ENCODE measurements at places on chromosomes 1 and 21.
A peak's percentile ranks its signal among the peaks of the same experiment; 100 is the strongest.

DNA sequence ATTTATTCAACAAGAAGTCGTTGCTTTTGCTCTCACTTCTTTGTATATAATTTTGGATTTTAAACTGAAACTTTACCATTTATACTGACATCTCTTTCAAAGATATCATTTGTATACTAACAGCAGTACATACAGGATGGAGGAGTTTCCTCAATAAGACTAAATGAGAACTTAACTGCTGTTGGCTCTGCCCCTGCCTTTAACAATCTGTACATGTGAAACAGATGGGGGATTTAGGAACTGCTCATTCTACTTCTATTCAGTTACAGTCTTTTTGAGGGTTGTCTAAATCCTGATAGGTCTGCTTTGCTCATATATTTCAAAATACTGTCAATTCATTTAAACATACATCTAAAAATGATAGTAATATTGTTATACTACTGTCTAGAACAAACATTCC lies 663.2 kb downstream of the ADGRL2 start:
- DNase-seq = no peak

GRCh38 chr1:23290836-23291565 lies 53.1 kb downstream of the HNRNPR start:
- DNase-seq = no peak

- peak; percentile 47 for DNase-seq
These were observed 25.8 kb upstream of the CAPZB start for GRCh38 chr1:19511116-19511515.

DNA sequence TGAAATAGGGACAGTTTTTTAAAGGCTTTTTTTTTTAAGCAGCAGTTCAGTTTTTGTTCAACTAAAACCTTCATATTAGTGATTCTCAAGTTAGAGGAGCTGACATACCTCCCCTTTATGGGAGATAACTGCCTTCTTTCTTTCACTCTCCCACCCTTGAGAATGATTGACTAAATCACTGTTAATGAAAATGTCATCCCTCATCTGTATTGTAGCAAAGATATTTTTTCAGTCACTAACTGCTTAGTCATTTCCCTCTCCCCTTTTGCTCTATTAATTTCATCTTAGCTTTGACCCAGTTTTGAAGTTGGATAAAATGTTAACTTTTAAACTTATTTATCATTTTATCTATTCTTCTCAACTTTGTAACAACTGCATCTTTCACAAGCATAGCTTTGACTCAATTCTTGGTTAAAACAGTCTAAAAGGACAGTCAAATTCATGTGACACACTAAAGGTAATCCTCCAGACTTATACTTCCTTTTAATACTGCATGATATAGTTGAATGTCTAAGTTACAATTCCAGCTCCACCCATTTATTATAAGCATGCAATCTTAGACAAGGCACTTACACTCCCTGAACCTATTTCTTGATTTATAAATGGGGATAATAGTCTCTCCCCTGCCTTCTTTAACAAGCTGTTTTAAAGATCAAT lies 17.1 kb downstream of the CAPZA1 start:
- DNase-seq = no peak

- no peak for DNase-seq
These were observed 12.2 kb downstream of the FCRLB start for GRCh38 chr1:161733526-161733925.

DNA sequence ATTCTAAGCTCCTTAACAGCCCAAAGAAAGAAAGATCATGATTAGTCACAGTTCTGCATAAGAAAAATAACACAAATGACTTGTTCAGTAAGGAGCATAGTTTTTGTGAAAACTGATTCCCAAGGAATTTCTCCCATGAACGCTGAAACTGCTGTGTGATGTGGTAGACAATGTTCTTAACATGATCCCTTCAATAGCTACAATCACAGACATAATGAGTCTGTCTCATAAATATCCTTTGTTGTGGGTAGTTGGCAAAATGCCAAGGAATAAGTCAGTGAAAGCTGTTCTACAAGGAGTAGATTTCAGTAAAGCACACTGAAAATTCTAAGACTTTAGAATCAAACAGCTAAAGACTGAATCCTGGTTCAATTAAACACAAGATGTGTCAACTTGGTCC lies 404.8 kb downstream of the HLX start:
- DNase-seq = peak; percentile 72

GRCh38 chr1:32920833-32921232 lies 19.6 kb upstream of the TMEM54 start:
- DNase-seq = peak; percentile 55

DNA sequence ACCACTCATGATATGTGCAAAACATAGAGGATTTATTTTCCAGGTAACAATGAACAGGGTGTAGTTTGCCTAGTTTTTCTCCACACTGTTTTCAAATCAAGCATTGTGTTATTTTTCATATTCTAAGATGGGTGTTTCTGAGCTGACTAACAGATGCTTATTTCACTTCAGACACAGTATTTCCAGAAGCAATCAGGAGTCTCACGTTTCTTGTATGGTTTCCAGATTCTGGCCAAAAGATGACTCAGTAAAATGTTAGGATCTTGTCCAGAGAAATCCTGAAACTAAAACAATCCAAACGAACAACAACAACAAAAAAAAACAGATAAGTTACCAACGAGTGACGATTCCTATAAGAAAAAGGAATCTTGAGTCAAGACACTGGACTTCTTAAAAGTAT lies 5.3 kb downstream of the UTS2 start:
- DNase-seq = no peak

GRCh38 chr21:44887126-44887806 lies 13.8 kb upstream of the PTTG1IP start:
- no peak for DNase-seq

DNA sequence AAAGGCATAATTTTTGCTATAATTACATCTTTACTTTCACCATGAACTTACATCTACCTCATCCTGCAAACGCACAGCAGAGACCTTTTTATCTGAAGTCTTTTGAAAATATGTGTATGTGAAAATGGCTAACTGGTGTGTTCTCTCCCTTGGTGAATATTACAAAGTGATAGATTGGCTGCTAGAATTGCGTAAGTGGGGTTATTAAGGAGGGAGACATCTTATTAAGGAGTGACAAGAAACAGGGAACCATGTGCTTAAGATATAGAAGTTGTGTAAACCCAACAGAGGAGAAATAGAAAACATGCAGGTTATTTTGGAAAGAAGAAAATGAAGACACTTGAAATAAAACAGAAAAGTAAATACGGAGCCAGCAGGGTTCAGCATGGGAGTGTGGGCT lies 7.8 kb downstream of the KCNJ15 start:
- no peak for DNase-seq

GRCh38 chr1:233242827-233243483 lies 52.6 kb downstream of the PCNX2 start:
- peak; percentile 25 for DNase-seq

- no peak for DNase-seq
These were observed 113.2 kb downstream of the LRRC53 start for GRCh38 chr1:74399249-74399648.

GRCh38 chr21:26052057-26052456 lies 118.5 kb downstream of the APP start:
- no peak for DNase-seq

GRCh38 chr1:205994346-205994745 lies 8.8 kb downstream of the RAB7B start:
- DNase-seq = peak; percentile 97

DNA sequence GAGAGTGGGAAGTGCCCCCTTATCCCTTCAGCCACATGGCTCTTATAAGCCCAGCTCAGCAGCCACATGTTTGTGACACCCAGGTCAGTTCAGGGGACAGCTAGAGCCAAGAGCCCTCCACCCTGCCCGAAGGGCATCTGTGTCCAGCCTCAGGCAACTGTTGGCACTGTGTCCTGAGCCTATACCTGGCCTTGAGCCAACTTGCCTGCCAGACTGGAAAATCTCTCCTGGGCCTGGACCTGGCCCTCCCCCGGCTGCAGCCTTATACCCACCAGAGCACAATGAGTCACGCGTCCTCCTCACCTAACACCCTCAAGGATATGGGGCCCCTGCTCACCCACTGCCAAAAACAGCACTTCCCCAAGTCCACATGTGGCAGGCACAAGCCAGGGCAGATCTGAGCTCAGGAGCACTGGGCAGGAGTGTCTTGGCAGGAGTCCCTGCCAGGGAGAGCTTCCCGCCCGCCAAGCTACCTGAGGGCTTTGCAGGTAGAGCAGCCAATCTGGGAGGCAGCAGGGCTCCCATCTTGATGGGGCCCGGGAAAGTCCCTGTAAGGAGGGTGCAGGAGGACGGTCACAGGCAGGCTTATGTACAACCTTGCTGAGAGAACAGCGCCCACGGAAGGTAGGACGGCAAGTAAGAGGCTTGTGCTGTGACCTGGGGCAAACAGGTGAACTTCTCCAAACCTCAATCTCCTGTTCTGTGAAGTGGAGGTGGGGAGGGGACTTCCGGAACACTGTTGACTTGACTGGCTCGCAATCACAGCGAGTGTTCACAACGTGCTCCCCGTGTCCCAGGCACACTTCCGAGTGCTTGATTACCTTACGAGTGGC lies 19.8 kb upstream of the HSPG2 start:
- no peak for DNase-seq

- no peak for DNase-seq
These were observed 1290.7 kb upstream of the ADGRL2 start for GRCh38 chr1:80509965-80510522.

DNA sequence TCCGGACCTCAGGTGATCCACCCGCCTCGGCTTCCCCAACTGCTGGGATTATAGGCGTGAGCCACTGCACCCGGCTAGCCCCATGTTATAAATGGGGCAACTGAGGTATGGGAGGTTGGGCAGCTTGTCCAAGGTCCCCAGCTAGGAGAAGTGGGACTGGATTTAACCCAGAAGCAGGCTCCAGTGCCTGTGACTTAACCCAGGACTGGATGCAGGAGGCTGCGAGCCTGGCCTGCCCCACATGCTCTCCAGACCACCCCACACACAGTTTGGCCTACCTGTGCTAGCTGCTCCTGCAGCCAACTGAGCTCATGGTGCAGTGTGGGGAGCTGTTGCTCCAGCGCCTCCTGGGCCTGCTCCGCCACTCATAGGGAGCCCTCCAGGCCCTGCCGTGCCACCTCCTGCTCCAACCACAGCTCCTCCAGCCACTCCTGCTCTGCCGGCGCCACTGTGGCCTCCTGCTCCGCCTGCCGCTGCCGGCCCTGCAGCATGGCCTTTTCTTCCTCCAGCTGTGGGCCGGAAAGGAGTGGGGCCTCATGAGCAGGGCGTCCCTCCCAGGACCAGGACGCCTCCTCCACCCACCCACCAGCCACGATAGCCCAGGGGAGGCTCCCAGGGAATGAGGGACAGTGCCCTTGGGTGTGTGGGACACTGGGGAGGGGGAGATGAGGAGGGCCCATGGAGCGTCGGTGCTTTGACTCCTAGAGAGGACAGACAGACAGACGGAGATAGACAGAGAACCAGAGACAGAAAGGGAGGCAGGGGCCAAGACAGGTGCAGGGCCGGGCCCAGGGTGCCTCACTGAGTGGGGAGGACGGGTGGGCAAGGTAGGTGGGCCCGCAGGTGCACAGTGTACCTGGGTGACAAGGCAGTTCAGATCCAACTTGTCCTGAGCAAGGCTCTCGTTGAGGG lies 12.4 kb upstream of the NBPF1 start:
- no peak for DNase-seq

DNA sequence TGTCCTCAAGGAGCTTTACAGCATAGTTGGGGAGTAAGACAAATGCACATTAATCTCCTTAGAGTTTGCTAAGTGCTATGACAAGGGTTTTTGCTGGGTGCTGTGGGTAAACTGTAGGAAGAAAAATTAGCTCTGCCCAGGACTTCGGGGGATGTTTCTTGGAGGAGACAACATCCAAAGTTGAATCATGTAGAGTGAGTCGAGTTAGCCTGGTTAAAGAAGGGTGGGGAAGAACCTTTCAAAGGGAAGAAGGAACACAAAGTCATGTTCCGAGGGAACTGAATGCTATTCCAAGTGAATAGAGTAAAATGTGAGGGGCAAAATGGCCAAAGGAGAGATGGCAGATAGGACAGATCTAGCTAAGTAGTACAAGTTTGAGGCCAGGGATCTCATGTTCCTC lies 17.1 kb downstream of the SPRTN start:
- no peak for DNase-seq

GRCh38 chr1:39076127-39076798 lies 50.1 kb downstream of the NDUFS5 start:
- DNase-seq = peak; percentile 64

DNA sequence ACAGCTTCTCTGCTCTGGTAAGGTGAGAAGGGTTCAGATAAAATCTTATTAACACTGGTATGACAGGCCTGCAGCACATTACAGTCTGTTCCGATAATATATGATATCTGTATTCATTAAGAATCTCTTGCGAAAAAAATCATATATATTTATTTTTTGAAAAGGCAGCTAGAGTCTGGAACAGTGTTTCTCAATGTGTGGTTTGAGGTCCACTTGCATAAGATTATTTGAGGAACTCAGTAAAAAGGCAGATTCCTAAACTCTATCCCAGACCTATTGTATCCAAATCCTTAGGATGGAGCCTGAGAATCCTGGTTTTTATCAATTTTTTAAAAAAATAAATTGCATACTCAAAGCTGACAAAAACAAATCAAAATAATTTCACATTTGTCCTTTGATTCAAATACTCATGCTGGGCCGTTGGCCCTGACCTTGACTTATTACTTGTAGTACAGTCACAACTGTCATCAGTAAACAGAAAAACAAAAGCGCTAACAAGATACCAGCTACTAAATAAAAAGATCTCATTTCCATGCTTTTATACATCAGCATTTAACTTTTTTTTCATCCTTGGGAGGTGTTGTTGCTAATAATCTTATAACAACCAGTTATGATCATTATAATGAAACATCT lies 60.6 kb downstream of the RGS2 start:
- DNase-seq = no peak

DNA sequence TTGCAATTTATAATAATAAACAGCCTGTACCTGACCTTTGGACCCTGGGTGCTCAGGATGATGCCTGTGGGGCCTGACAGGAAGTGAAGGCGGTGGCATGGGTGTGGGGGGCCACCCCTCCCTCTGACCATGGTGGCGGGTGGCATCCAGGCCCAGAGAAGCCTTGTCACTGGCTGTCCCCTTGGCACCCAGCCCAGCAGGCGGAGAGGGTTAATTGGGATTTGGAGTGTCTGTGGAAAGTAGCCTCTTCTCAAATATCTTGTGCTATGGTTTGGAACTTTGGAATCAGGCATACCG lies 20.5 kb downstream of the SOX13 start:
- no peak for DNase-seq

DNA sequence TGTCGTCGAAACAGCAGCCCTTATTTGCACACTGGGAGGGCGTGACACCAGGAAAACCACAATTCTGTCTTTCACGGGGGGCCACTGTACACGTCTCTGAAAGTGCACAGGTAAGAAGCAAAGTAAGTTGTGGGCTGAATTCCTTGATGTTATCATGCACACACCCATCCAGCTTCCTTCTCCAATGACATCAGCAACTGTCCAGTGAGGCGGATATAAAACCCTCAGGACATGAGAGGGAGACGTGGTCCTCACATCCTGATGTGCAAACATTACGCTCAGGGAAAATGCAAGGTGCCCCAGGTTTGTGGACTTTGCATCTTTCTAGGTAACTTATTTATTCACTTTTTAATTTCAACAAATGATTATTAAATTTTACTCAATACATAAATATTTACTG lies 3.0 kb downstream of the TFF1 start:
- no peak for DNase-seq

- DNase-seq = peak; percentile 36
These were observed 16.1 kb downstream of the CD101 start for GRCh38 chr1:117017648-117018047.
